Kidney epithelial cell (primary cell): ENCODE measurements at places on chromosomes 16 and 17. TPM values are rescaled to one million over a fixed set of nuclear protein-coding genes. Genes with fewer than 3 reads are reported as not detected.

GRCh38 chr16:2799205-2799858, 1.1 kb downstream of the PRSS41 start:
- DNase-seq, result no peak

DNA sequence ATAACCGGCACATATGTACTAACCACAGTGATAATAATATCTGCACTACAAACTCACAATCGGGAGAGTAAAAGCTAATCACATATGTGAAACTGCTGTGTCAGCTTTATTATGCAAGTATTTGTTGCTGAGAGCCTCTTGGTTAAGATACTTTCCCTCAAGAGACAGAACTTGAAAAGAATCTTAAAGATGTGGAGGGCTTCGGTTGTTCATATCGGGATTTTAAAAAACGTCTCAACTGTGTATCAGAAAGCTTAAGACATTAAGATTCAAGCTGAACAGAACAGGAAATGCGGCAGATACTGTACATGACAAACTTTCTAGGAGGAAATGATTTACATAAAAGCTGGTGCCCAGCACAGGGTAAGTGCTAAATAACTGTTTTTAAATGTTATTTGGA, 27.5 kb upstream of the HLF start:
- no peak for DNase-seq

DNA sequence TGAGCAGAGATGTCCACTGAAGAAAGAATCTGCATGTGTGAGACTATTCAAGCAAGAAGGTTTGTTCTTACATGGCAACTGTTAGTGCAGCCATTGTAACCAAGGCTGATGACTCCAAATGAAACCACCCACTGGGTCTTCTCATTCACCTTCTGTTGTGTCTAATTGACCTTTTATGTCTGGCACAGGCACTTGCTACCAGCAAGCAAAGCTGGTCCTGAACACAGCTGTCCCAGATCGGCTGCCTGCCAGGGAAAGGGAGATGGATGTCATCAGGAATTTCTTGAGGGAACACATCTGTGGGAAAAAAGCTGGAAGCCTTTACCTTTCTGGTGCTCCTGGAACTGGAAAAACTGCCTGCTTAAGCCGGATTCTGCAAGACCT, 3.6 kb downstream of the CDC6 start:
- no peak for DNase-seq

DNA sequence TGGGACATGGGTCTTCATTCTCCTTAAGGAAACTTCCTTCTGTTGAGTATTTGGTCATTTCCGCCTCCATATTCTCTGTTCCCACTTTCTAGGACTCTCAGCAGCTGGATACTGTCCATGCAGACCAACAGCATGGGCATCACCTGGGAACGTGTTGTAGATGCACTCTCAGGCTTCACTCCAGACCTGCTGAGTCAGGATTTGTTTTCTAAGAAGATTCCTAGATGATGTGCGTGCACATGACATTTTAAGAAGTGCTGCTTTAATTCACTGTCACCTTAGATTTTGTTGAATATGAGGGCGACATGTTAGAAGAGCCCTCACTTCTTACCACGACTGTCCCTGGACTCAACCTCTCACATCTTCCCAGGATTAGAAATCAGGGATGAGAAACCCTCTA, 10.0 kb upstream of the SDK2 start:
- no peak for DNase-seq

DNA sequence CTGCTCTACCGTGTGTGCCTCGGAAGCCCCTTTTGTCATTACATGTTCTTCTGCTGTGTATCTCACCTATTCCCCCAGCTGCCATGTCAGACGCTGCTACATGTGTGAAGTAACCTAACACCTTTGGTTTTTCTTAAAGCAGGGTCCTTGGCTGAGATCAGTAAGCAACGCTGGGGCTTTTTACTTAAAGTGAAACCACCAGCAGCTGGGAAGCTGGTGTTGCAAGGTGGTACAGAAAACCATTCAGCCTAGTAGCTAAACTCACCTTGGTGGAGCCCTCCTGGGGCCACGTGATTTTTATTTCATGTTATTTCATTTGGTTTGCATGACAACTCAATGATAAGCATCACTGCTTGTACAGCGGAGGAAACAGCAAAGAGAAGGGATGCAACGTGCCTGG, 62.6 kb downstream of the PLCG2 start:
- DNase-seq, result no peak

DNA sequence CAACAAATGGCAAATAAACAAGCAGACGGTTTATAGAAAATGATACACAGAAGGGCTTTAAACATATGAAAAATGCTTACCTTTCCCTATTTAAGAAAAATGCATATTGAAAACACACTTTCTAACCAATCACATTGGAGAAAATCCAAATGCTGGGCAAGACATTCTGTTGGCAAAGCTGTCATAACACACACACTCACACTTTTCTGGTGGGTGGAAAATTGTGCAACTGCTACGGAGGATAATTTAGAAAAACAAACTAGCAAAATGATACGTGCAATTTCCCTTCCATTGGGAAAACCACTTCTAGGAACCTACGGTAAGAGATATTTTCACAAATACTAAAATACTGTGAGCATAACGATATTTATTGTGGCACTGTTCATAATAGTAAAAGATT, 9.8 kb upstream of the MYH3 start:
- DNase-seq, result no peak

DNA sequence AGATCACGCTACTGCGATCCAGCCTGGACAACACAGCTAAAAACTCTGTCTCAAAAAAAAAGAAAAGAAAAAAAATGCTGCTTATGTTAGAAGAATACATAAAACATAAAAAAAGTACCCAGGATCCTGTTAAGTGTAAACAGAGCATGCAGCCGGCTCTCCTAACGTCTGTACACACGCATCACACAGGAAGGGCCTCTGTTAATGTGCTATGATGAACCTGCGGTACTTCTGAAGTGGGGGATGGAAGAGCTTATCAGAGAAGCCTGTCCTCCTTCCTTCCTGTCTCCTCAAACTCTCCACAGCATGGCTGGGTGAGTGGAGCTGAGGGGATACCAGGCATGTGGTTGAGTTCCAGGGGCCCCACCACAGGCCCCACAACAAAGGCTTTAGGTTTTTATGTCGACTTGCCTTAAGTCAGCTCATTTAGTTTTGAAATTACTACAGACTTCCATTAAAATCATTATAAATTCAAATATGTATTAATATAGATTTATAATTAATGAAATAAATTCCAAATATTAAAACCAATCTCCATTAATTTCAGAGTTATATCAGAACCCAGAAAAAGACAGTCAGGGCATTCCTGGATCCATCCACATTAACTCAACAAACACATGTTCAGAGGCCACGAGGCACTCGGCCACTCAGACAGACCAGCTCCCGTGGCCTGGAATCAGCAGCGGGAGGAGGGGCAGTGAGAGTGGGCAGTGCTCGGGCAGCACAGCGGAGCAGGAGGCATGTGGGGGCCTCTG, 11.7 kb downstream of the CCDC57 start:
- DNase-seq, result no peak

GRCh38 chr17:13582776-13583547, 18.8 kb downstream of the HS3ST3A1 start:
- DNase-seq, result no peak

DNA sequence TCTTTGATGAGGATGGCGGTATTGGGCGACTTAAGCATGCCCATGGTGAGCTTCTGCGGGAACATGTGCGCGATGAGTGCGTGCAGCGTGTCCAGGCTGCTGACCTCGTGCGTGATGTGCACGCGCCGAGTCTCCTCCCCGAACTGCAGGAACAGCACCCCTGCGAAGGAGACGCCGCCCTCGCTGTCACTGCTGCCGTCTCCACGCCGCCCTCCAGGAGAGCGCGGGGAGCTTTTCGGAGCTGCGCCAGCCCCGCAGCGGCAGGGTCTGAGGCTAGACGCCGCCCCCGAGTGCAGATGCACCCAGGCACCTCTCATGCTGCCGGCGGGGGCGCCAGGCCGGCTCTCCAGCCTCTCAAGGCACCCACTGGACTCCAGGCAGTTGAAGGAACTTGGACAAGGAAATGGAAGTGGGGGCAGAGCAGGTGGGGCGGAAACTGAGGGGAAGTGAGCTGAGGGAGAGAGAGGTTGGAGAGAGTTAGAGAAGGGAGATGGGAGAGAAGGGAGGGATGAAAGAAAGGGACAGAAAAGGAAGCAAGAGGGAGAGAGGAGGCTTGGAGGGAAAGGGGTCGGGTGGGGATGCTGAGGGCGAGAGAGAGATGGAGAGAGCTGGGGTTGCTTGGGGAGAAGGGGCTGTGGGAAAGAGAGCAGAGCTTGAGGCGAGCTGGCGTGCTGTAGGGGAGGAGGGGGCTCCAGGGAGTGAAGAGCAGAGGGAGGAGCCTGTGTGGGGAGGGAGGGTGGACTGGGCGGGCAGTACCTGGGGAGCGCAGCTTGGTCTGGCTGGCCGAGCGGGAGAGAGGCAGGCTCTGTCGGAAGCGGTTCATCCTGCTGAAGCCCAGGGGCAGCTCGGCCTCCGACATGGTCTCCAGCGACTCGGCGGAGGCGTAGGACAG, 42.1 kb downstream of the SRCIN1 start:
- DNase-seq, result no peak

DNA sequence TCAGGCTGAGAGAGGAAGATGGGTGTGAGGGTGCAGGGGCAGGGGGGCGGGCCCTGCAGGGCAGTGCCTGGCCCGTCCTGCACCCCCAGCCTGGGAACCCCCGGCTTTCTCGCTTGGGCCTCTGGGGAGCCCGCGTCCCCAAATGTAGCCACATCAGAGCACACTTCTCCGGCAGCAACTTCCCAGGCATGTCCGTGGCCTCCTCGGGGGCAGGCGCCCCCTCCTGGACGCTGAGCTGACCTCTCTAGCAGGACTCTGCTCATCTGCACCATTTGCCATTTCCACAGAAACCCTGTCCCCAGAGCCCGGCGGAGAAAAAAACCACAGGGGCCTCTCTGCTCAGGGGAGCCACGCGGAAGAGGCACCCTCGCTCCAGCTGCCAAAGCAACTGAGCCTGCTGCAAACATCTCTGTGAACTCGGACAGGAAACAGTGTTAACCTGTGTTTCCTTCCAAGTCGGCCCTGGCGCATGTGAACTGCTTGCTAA, 63.4 kb downstream of the KLHDC4 start:
- DNase-seq, result no peak

DNA sequence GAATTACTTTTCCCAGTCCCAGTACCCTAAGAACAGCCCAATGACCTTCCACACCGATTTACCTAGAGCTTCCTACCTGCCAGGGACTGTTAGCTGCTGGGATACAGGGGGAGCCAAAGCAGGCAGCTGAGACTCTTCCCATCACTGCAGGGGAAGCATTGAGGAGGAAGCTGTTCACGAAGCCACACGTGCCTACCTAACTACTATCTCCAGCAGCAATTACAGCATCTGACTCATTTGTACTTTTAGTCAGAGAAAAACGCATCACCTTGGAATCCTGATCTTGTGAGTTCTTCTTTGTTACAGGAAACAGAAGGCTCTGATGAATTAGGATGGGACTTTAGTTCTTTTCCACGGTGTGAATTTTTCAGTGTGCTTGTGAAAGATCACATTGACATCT, 113.7 kb upstream of the DHX40 start:
- peak; percentile 80 for DNase-seq

GRCh38 chr17:21078016-21078780, 35.4 kb upstream of the USP22 start:
- no peak for DNase-seq

- DNase-seq, result no peak
Observed at GRCh38 chr17:14774774-14775173, 473.9 kb downstream of the HS3ST3B1 start.

DNA sequence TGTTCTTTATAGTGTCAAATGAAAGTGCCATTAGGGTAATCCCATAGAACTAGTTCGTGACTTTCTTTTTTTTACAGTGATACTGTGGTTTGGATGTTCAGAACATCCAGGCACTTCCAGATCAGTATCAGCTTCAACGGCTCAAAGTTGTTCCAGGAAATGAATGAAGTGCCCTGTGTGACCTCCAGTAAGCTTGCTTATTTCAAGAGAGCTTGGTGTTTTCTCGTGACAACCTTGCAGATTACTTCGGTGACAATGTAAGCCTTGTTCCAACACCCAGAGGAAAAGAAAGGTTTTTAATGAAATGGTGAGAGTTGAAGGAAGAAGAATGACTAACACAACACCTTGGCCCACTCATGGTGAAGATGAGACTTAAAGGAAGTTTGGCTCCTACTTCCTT, 16.0 kb upstream of the KCNJ16 start:
- DNase-seq, result no peak

- DNase-seq, result no peak
Observed at GRCh38 chr16:23803591-23804123, 32.1 kb upstream of the PRKCB start.

- DNase-seq, result no peak
Observed at GRCh38 chr17:64281962-64282752, 19.1 kb upstream of the TEX2 start.

DNA sequence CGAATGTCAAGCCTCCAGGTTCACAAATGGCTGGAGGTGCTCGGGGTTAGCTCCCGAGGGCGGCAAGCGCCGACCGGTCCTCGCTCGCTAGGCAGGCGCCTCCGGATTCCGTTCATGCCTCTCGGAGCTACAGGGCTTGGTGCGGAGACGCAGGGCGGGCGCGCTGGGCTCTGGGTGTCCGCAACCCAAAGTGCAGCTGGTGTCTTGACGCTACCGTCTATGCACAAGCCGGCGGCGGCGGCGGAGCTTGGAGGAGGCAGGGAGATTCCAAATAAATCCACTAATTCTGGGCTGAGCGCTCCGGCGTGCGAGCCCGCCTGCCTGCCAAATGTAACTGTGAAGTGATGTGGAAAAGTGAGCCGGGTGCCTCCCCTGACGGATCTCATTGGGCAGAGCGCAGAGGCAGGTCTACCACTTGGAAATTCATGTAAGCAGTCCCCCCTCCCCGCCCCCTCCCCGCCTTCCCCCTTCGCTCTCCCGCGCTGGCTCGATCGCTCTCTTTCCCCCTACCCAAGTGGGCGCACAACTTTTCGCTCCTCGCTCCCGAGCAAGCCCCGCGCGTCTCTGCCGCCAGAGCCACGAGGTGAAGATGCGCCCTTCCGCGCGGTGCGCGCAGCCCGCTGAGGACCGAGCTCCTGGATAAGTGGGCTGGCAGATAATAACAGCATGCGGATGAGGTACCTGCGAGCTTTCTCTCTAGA, at the start of gene CDH8:
CDH8 (minus strand) TSS at position 338 of the 701 bp plus-strand sequence. CDS start 15,035 bp downstream, outside the sequence.
- DNase-seq, result no peak

DNA sequence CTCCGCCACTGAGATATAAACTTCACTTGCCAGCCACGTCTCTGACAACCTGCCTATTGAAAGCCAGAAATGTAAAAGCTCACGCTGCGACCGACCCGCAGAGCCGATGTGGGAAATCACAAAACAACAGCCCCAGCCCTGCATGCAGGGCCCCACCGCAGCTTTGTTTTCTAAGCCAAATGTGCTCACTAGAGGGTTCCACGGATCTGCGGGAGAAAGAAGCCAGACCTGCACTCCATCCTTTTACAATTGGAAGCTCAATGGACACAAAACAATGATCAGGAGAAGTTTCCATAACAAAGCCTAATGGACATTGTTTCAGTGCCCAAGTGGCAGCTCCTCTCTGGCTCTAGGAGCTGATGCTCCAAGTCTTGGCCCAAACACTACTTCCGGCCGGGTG, 33.1 kb downstream of the WIPI1 start:
- DNase-seq, result no peak

SNX11 gene
- total RNA-seq, result 18.1 and 24.7 TPM in 2 replicates

OR1E1 gene
- total RNA-seq, result not detected in 2 replicates

ZMYND15 gene
- 1.4 and 2.9 TPM in 2 replicates for total RNA-seq

TMC5 gene
- 0.33 and 0.48 TPM in 2 replicates for total RNA-seq
